Muscle of arm (tissue), 14 donors: ENCODE measurements at places on chromosomes 3 and 15.

GRCh38 chr15:52337198-52337853 lies 41.7 kb upstream of the MYO5C start:
- DNase-seq: no peak

DNA sequence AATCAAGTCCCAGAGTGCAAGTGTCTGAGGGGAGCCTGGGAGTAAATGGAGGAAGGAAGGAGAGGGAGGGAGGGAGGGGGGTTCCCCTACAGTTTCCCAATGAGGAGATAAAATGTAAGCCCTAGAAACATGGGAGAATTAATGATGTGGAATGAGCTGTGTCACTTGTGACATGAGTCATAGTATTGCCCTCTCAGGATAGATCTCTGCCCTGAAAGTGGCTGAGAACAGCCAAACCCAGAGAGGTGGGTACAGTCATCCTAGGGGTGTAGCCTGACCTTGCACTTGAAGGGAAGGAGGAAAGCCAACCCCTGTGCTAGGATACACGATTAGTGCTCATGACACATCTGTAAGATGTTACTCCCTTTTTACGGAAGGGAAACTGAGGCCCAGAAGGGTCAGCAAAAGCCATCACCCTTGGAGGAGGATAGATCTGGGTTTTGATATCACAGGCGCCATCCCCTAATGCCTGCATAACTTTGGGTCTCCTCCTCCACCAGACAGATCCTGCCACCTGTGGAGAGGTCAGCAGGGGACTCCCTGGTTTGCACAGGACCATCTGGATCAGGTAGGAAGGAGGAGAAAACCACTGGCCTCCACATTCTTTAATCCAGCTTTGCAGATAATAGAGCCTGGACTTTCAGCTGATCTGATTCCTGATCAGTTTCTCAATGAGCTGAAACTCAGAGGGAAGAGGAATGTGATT lies 23.1 kb upstream of the USP3 start:
- no peak for DNase-seq

DNA sequence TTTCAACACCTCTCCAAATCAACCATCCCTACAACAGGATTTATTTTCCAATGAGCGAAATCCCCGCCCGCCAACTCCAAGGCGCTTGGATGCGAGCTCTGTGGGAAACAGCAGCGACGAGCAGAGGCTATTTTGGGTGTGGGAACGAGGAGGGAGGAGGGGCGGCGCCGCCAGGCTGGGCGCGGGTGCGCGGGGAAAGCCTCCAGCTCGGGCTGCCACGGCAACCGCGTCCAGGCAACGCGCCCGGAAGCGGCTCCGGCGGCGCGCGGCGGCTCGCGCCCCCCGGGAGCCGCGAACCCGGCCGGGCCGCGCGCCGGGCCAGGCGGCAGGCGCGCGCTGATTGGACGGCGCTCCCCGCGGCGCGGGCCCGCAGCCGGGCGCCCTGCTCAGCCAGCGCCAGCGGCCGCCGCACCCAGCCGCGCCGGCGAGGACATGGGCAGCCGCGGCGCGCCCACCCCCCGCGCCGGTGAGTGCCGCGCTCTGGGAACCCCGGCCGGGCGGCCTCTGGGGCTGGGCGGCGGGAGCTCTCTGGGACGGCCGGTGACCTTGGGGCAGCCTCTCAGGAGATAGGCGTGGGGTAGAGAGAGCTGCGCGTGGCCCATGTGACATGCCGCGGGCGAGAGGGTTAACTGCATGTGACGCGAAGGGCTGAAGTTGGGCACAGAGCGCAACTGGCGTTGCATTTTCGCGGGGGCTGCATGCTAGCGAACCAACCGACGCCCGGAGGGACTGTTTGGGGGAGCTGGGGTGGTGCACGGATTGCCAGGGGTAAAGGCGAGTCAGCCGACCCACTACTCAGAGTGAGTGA lies at the start of gene FAM81A:
Gene FAM81A (plus strand): TSS at position 370 of the 808 bp plus-strand sequence. CDS start 20,441 bp downstream, outside the sequence.
- DNase-seq: peak; percentile 85

DNA sequence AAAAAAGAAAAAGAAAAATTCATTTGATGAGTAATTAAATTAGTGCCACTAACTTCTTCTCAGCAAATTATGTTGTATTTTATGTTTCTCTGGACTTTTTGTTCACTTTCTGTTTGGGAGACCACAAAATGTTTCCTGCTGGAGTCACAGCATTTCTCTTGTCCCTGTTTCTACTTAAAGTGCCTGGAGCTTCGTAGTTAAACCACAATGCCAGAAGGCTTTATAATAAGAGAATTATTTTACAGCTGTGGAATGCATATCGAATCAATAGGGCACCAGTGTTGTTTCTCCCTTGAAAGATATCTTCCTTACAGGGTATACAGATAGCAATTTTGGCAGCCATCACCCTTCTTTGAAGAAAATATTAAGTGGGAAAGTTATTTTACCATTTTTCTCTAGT lies 3.2 kb downstream of the DTWD1 start:
- no peak for DNase-seq

DNA sequence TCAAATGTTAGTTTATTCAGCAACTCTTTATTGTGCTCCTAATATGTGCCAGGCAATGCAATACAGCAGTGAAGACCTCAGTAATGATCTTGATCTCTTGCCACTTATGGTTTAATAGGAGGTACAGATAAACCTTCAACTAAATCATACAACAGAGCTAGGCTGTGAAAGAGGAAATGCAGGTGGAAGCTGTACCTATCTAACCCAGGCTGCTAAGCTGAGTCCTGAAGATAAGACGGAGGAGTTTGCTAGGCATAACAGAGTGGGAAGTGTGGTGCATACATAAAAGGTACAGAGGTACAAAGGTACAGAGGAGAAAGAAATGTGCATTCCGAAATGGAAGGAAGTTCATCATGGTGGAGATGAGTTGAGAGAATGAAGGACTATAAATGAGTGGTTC lies 35.0 kb downstream of the KBTBD8 start:
- DNase-seq: no peak

GRCh38 chr3:104437131-104437750 lies 929.5 kb upstream of the ALCAM start:
- peak; percentile 77 for DNase-seq
